Fibroblast of skin of left quadriceps (primary cell): ENCODE measurements at places on chromosomes 12 and 14.

DNA sequence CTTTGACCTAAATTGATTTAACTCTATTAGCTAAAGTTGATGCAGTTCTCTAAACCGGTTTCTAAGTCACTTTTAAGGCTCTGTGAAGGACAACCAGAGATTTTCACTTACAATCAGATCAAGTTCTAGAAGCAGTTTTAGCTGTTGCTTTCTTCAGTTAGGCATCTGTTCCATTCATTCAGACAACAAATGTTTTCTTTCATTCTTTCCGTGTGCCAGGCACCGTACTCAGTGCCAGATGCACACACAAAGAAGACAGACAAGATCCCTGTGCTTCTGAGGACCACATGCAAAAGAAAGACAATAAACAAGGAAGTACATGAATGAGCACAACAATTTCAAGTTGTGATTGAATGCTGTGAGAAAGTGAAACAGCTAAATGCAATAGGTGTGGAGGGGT is 11.1 kb upstream of the EGLN3 start:
- DNase-seq: no peak

GRCh38 chr14:60327447-60328331 is 78.7 kb downstream of the PPM1A start:
- no peak for DNase-seq

- DNase-seq: no peak
Measured at GRCh38 chr14:34053666-34054065, 102.8 kb upstream of the EGLN3 start.

- DNase-seq: no peak
Measured at GRCh38 chr14:54048736-54049135, 92.1 kb upstream of the BMP4 start.

DNA sequence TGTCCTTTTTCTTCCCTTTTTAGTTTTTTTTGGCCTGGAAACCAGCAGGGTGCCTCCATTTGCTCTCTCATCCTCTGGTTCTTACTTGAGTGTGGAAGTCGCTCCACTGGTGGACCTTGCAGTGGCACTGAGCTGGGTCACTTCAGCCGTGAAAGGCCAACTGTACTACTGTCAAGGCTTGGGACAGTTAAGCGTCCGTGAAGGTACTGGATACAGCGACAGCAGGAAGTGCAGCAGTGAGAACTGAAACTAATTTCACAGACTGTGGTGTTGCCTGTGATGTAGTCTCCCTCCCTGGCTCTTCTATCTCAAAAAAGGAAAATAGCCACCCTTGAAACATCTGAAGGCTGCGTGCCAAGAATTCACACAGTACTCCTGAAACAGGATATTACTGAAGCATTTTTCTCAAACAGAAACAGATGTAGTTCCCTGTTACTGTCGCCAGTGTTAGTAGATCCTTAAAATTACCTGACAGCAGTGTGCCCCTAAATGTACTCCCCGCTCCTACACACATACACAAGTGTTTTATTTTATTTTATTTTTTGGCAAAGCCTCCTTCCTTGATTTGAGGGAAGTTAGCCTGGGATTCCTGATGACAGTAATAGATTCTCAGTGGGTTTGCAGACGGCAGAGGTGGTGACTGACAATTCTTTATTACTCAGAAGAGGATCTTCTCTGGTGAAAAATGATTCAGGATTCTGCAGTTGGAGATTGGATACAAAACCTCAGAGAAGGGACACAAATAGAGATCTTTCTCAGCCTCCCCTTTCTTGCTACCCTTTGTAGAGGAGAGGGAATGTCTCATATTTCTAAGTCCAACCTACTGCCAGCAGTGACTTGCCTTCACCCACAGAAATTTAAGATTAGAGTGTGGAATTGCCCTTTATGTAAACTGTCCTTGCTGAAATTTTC is 4.4 kb downstream of the SUSD6 start:
- DNase-seq: peak; percentile 81

- no peak for DNase-seq
Measured at GRCh38 chr12:88591343-88591742, 11.1 kb upstream of the KITLG start.

GRCh38 chr12:106246891-106247673 is 738 bp downstream of the CKAP4 start:
- DNase-seq: peak; percentile 15

GRCh38 chr12:110931315-110931728 is 10.9 kb upstream of the MYL2 start:
- no peak for DNase-seq

DNA sequence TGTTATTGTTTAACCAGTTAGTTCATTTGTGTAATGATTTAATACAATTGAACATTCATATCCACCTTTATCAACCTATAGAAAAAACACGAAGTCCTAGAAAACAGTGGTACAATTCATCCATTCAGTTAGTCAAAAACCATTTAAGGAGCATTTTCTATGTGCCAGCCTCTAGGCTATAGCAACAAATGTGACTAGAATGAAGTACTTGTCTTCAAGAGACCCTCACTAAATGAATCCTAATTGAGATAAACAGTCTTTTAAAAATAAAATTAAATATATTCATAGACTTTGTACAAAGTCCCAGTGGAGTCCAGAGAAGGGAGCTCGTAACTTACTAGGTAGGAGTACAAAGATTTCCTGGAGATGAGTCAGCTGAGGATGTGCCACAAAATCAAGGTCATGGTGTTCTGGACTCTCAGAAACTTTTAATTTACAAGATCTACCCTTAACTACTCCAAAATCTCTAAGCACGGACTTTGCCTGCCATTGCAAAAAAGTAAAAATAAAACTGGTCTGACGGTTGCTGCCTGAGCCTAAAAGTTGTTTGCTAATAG is 430.7 kb upstream of the DCN start:
- no peak for DNase-seq

GRCh38 chr12:114827461-114827860 is 143.5 kb upstream of the TBX3 start:
- DNase-seq: no peak

- DNase-seq: no peak
Measured at GRCh38 chr14:31543969-31544799, 17.0 kb upstream of the NUBPL start.

- no peak for DNase-seq
Measured at GRCh38 chr12:30968211-30968610, 41.7 kb downstream of the TSPAN11 start.

DNA sequence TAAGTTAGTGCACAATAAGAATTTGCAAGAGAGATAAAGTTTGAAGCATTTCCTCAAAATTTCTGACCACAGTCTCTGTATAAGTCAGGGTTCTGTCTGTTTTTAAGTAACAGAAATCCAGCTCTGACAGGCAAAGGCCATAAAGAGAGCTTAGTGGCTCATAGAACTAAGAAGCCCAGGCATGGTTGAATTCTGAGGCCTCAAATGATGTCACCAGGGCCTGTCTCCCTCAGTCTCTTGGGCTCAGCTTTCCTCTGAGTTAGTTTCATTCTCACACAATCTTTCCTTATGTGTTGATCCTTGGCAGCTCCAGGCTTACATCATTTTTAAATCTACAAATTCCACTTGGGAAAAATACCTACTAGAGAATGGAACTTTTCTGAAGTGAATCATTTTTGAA is 173.4 kb upstream of the ATP2B1 start:
- no peak for DNase-seq

GRCh38 chr12:31783996-31784645 is 55.3 kb upstream of the AMN1 start:
- DNase-seq: no peak

GRCh38 chr14:101025131-101025530 is 121.6 kb upstream of the RTL1 start:
- no peak for DNase-seq

GRCh38 chr12:94872671-94872970 is 130.9 kb downstream of the NDUFA12 start:
- DNase-seq: no peak

GRCh38 chr14:65604936-65605335 is 192.4 kb downstream of the FUT8 start:
- no peak for DNase-seq
